Psoas muscle (tissue), 8 donors: ENCODE measurements at places on chromosomes 7 and 10. TPM values are rescaled to one million over a fixed set of nuclear protein-coding genes. Genes with fewer than 3 reads are reported as not detected.

The GPR85 gene
- total RNA-seq = 0.19 TPM

DNA sequence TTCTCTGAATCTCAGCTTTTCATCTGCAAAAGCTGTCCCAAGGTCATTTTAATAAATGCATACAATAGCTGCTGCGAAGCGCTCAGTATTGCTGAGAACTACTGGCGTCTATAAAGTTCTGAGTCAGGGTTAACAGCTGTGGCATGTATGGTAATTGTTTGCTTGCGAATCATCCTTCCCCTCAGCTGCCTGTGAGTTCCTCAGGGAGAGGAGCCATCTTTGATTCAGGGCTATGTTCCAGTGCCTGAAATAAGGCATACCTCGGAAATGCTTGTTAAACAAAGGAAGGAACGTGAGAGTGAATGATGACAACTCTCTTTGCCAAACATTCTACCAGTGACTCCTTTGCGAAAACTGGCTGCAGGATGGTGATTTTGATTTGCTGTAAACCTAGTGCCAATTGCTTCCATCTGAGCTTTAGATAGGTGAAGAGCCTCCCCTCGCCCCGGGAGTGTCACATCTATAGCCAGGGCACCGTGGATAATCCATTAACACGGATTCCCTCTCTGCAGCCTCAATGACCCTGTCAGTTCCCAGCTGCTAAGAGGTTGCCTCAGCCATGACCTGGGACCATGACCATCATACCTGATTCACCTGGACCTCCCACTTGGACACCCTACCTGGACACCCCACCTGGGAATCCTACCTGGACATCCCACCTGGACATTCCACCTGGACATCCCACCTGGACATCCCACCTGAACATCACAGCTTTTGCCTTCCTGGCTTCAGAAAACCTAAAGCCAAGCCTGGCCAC is 39.6 kb downstream of the GPRIN2 start:
- DNase-seq = no peak

The GATA3 gene
- 0.64 TPM for total RNA-seq

The AMZ1 gene
- not detected for total RNA-seq

The CHCHD2 gene
- total RNA-seq = 532 TPM

DNA sequence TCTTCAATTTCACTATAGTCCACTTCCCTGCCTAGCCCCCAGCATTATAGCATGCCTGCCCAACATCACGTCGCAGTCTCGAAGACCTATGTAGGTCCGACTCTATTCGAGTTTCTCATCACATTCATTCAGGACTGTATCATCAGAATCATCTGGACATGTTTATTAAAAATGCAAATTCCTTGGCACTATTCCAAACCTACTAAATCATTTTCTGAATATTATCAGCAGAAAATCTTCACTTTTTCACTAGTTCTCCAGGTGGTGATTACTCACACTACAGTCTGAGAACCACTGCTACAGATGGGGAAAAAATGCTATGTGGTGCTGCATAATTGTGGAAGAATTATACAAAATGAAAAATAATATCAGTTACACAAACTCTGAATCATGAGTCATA is 29.3 kb upstream of the ETV1 start:
- DNase-seq = no peak

The ANAPC16 gene
- total RNA-seq = 80.3 TPM

GRCh38 chr7:41028580-41028979 is 674.3 kb downstream of the INHBA start:
- no peak for DNase-seq

The FAM221A gene
- total RNA-seq = 0.57 TPM

The SPDYE6 gene
- total RNA-seq = not detected

DNA sequence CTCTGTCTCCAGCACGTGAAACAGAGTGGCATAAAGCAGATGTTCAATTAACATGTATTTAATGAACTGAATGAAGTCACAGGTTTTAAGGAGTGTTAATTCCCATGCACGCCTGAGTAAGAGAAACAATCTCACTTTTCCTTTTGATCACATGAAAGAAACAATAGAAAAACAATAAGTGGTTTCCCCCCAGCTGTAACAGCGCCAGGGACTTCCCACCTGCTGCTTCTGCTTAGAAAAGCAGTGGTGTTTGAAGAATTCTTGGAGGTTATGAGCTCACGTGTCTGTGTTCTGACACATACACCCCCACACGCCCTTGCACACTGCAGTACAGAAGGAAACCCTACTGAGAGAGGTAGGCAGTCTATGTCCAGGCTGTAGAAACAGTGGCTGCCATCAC is 51.3 kb upstream of the FRMD4A start:
- DNase-seq = no peak

The SLC16A9 gene
- total RNA-seq = 1.6 TPM

The CCDC186 gene
- 11.2 TPM for total RNA-seq
